Epithelial cell of proximal tubule (primary cell): ENCODE measurements at places on chromosomes 13 and 19.

DNA sequence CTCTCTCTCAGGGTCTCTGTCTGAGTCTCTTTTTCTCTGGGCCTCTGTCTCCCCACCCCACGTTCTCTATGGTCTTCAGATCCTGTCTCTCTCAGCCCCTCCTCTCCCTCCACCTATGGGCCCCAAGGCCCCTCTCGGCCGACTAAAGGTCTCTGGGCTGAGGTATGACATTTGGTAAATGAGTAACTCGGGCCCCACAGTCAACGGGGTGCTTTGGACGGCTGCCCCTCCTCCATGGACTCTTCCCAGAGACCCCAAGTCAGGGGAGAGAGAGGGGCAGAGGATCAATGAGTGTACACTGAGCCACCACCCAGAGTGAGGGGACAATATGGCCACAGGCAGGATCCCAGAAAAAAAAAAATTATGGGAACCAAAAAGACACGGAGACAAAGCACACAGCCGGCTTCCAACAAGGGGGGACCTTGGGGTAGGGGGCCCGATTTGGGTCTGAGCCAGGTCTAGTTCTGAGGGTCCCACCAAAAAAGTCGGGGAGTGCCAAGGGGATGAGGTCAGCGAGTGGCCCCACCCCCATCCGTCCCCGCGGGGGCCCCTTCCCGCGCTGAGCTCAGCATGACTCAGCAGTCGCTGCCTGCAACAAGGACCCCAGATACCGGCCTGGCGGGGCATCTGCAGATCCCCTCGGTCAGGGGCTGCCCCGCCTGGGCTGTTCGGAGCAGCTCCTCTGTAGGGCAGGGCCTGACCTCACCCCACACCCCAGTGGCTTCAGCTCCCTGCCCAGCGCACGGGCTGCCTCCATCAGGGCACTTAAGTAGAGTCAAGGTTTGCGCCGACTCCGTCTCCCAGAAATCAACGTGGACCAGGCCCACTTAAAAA, 1.5 kb upstream of the FTL start:
- no peak for DNase-seq

- DNase-seq, result no peak
Observed at GRCh38 chr19:7488736-7489353, at the start of gene PEX11G. TSS of gene PEX11G (minus strand) at chr19:7489035. CDS start at chr19:7489010, 25 bp downstream.

- no peak for DNase-seq
Observed at GRCh38 chr19:29318581-29318980, 105.6 kb upstream of the UQCRFS1 start.

DNA sequence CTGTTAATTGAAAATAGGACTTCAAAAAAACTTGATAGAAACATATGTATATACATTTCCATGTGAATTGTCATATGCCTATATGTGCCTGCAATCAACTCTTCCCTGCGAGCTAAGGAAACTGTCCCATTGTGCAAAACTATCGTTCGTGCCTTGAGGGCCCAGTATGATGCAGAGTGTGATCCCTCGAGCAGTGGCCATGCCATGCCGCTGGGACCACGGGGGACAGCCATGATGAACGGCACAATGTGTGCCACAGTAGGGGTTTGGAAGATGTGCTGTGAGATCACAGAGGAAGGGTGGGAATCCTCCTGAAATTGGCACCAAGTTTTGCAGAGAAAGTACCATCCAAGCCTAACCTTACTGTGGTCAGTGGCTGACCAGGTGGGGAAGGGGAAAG, 118.1 kb upstream of the SOX1 start:
- DNase-seq, result no peak
